ENCODE measurements at places on chromosomes 7 and 10.

- DNase-seq = no peak
These were observed 2.0 kb upstream of the TM9SF3 start for GRCh38 chr10:96588616-96589419.

DNA sequence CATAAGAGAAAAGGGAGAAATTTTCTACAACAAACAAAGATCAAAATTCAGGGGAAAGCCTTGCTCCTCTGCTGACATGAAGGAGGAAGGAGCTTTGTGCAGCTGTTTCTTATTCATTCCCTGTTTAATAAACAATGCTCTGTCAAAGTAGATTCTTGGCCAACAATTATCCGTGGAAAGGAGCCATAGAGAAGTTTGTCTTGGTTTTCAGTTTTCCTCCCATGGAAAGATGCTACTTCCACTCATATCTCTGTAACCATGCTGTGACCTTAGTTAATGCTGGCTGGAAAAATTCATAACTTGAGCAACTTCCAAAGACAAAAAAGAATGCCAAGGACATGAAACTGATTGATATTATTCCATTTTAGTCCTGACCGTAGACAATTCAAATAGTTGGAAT, 8.1 kb downstream of the DDC start:
- DNase-seq = no peak

DNA sequence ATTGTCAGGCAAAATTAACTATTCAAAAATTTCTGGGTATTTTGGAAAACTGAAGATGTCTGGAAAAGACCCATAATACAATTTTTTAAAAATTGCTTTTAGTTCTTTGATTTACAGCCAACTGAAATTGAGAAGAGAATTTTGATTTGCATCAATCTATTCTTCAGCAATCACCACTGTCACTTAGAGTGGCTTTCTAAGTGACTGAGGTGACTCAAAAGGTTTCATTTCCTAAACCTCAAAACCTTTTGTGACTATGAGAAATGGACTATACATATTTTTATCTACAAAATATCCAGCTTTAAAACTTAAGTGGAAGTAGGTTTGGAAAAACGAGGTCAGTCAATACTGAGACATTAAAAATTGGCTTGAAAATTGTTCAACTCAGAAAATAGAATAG, 60.0 kb downstream of the ENO4 start:
- DNase-seq = no peak

GRCh38 chr7:41451826-41452225, 251.1 kb downstream of the INHBA start:
- no peak for DNase-seq

- DNase-seq = no peak
These were observed 25.0 kb downstream of the ZDHHC6 start for GRCh38 chr10:112421731-112422130.

DNA sequence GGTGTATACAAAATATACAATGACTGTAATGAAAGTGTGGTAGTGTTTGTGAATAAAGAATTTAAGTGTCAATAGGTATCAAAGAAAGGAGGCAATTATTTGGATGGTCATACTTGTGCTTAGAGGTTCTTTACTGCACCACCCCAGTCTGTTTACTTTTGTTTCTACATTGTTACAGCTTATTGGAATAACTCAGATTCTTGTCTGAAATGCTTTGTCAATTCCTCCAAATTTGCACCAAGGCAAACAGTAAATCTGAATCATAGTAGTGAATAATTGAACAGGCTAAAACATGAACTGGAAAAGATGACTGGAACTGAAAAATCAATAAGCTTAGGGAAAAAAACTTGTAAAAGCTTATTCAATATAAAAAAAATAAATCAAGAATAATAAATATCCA, 319.2 kb downstream of the EXOC4 start:
- DNase-seq = no peak

DNA sequence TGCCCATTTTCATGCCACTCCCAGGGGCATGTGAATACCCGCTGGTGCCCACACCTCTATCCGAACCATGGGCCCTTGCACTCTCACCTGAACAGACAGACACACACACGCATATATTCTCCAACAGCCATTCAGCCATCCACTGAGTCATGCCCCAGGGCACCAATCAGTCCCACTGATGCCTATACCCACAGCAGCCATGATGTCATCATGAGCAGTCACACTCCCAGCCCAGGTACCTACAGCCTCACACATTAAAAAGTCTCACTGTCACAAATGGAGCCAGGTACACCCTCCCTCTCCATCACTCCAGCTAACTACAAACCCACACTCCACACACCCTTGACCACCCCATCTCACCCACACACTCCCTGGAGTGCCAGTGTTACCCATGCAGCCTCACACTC, 12.2 kb downstream of the VSIR start:
- DNase-seq = no peak

GRCh38 chr7:133784486-133785001, 342.6 kb upstream of the LRGUK start:
- no peak for DNase-seq

- no peak for DNase-seq
These were observed 81.2 kb downstream of the HIPK2 start for GRCh38 chr7:139696552-139696951.

DNA sequence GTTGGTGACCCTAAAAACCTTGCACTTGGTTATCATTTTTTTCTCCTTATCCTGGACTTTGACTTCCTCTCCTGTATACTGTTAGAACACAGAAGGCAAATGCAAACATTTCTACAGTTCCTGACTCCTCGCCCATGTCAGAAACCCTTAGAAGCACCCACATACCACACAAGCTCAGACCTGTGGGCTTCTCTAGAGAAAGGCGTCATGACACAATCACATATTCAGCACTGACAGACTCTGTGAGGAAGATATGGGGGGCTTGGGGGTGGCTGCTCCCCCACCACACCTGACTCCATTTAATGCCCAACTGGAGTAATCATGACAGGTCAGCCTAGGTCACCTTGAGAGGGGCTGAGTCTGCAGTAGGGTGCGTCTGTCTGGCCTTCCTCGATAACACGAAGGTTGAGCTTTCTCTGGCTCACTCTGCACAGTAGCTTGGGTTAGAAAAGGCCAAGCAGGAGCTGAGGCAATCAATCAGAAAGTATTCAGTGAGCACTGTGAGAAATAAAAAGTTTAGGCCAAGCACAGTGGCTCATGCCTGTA, 50.9 kb downstream of the CCDC3 start:
- DNase-seq = no peak

DNA sequence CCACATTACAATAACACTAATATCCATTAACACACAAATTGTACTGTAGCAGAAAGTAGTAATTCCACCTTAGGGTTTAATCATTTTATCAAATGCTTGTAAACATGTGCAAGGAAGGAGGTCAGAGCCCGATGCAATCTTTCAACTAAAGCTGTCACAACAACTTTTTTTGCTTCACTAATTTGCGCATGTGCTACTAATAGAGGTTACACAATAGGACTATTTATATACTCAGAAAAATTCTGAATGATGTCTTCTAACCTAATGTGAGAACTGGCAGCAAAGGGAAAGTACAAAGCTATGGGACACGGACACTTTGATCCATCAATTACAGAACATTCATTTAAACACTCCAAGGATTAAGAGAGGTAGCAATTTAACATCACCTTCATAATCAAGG, 244.4 kb downstream of the CHCHD3 start:
- DNase-seq = no peak
